ENCODE measurements at places on chromosomes 7 and 10.
A peak's percentile ranks its signal among the peaks of the same experiment; 100 is the strongest.

- DNase-seq: no peak
These were observed 503.2 kb downstream of the SH2D4B start for GRCh38 chr10:81040940-81041339.

DNA sequence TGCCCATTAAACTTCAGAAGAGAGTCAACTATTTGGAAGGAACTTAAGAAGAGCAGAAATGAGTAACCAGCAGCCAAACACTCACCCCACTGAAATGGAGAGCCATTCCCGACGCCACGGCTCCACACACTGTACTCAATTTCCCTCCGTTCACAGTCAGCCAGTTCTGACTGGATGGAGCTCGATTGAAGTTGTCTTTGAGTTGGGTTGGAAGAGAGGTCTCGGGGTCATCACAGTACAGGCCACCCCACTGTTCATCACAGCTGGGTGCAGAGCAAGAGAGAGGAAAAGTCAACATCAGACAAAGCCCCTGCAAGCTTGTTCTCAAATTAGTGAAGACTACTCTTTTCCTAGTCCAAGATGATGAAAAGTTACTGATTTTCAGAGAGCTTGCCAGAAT, 75.9 kb upstream of the SLC26A5 start:
- DNase-seq: no peak

GRCh38 chr10:30371954-30372353, 22.9 kb upstream of the MTPAP start:
- DNase-seq: no peak

- no peak for DNase-seq
These were observed 1.2 kb downstream of the CYREN start for GRCh38 chr7:135169141-135169963.

GRCh38 chr10:64840341-64840740, 1319.1 kb downstream of the REEP3 start:
- no peak for DNase-seq

DNA sequence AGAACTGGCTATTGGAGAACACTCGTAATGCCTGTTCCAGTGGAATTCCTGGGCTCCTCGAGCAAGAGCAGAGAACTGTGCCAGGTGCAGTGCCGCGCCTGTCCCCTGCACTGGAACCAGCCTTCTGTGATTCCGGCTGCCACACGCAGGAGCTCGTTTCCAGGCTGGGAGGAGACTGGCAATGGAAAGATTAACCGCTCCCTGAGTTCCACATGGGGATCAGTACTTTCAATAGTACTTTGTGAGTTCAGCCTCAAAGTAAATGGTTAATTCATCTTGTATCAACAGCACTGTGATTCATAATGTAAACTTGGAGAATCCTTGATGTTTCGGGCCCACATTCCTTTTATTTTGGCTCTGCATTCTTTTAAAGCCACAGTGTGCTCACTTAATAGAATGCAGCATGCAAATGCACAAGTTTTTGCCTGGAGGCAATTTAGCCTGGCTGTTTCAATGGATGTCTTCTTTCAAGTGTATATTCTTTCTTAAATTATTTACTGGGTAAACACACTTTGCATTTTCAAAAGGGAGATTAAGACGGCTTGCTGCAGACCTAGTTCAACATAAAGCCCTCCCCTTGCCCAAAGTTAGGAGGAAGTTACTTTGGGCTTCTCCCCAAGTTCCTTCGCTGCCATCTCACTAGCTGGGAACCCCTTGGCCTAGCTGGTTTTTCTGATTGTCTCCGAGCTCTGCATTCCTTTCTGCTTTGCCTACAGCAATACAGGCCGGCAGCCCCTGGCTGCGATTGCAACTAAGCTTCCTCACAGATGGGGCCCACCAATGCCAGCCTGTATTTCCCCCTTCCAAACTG, 138.1 kb upstream of the TCF7L2 start:
- DNase-seq: peak; percentile 96

GRCh38 chr7:1758859-1759521, 88.9 kb downstream of the ELFN1 start:
- DNase-seq: no peak

- no peak for DNase-seq
These were observed 8.7 kb downstream of the HUS1 start for GRCh38 chr7:47970761-47971160.

DNA sequence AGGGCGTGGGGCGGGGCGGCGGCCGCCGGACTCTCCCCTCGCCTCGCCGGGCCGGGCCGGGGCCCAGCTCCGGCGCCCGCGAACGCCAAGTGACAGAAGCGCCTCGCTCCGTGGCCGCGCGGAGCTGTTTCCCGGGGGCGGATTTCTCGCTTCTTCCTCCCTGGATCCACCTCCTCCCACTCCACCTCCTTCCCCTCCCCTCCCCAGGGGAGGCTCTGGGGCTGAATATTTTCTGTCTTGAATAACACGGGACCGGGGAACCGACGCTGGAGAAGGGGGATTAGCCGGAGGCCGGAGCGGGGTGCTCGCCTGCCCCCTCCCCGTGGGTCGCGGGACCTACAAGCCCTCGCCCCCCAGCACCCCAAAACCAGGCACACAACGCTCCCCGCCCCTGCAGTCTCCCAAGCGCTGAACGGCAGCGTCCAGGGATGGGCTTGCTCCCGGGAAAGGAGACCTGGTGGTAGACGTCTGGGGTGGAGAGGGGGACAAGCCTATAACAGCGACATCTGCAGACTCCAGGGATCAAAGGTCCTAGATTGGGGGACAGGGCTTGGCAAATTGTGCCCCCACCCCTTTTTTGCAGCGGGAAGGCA, at the start of gene ARHGAP21:
Gene ARHGAP21 (minus strand): TSS at position 100 of the 593 bp plus-strand sequence. CDS start 1,988 bp downstream, outside the sequence.
- no peak for DNase-seq

- DNase-seq: no peak
These were observed at the start of gene CELF2 for GRCh38 chr10:11017570-11018431. CELF2 (plus strand) TSS chr10:11017872; CDS start chr10:11018090, 218 bp downstream.

DNA sequence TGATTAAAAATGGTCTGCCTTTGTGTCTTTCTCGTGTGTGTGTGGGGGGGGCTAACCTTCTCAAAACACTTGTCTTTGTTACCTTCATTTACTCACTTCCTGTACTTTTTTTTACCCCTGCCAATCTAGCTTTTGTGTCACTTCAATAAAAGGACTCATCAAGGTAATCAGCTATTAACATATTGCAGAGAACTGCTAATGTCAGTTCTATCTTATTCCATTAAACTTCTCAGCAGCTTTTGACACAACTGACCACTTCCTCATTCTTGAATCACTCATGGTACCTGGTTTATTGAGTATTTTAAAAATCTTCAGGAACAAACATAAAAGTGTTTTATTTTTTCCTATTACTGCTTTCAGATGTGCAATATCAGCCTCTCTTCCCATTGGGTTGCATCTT, 59.8 kb downstream of the SLC25A40 start:
- no peak for DNase-seq

- no peak for DNase-seq
These were observed 176.4 kb upstream of the ANK3 start for GRCh38 chr10:60566096-60566495.

- no peak for DNase-seq
These were observed 59.8 kb downstream of the ENTPD1 start for GRCh38 chr10:95815701-95816240.

DNA sequence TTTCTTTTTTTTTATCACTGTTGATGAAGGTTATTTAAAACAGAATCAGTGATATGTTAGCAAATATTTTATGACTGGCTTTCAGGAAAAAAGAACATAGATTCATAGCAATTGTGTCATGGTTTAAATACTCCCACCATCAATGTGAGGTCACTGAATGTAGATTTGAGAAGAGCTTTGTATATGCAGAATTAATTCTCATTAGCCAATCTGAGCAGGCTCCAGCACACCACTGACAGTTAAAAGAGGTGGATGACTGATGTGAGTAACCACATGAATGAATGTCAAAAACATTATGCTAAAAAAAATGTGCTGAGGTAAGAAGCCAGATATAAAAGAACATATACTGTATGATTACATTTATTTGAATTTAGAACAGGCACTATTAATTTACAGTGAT, 174.8 kb upstream of the KAT6B start:
- no peak for DNase-seq

- DNase-seq: no peak
These were observed 2.4 kb upstream of the CCDC6 start for GRCh38 chr10:59908808-59909143.

GRCh38 chr10:12974491-12975199, 26.9 kb downstream of the CCDC3 start:
- DNase-seq: no peak

- DNase-seq: no peak
These were observed 55.2 kb downstream of the DOCK4 start for GRCh38 chr7:112150823-112151641.

- no peak for DNase-seq
These were observed 16.5 kb downstream of the TRIL start for GRCh38 chr7:28941633-28942032.

DNA sequence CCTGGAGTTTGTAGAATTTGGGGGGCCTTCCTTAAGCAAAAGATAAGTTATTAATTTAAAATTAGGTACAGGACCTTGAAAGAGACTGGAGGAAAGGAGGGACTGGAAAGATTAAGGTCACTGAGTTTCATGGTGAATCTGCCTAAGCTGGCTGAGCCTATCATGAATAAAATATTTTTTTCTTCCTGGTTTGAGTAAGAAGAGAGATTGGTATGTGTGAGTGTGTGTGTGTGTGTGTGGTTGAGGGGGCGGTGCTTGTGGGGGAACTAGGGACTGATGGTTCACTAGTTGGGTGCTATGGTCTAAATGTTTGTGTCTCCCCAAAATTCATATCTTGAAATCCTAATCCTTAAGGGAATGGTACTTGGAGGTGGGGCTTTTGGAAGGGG, 142.5 kb upstream of the PRKCQ start:
- no peak for DNase-seq

DNA sequence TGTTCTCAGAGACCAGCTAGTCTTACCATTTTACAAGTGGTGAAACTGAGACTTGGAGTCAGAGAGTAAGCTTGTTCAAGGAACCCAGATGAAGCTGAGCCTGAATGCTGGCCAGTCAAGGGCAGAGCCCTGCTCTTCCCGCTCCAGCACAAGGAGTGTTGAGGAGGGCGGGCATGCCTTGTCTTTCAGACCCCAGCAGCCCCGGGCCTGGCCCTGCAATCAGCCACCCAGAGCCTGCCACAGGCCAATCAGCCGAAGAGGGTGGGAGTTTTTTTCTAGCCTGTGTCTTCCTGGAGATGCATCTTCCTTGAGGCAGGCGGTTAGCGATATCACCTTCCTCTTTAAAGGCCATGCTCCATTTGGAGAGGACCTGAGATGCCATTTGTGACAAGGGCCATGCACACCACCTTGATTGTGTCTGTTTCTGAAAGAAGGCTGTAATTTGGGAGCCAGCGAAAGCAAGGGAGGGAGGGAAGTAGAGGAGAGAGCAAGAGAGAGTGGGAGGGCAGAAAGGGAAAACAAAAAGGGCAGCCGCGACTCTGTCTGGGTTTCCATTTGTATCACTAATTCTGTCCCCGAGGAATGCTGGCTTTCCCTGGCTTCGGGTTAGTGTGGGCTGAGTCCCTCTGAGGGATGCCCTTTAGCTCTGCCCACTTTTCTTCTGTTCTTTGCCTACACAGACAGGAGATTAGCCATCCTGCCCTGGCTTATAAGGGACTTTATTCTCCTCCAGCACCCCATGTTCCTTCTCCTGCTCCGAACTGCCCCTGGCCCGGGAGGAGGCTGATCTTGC, 8.0 kb downstream of the CDH23 start:
- no peak for DNase-seq

DNA sequence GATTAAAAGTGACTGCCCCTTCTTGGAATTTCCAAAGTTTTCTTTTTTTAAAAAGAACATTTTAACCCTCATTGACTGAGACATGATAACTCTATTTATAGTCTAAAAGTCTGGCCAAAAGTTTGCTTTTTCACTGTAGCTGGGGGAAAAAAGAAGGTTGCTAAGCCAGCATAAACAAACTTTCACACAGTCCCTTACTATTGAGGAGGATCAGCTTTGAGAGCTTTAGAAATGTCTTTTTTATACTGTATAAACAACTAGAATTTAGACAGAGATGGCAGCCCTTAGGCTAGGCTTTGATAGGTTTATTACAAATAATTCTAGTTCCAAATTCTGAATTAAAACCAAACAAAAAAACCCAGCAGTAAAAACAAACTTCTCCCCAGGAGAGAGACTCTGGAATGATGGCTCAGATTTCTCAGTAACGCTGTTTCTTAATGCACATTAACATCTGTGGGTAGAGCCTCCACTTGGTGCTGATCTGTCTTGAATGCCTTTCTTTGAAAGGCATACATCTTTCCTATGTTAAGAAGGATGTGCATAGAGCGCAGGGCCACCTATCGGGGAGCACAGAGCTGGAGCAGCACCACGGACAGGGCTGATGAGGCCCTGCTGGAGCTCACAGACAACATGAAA, 100.9 kb upstream of the PDLIM1 start:
- no peak for DNase-seq

DNA sequence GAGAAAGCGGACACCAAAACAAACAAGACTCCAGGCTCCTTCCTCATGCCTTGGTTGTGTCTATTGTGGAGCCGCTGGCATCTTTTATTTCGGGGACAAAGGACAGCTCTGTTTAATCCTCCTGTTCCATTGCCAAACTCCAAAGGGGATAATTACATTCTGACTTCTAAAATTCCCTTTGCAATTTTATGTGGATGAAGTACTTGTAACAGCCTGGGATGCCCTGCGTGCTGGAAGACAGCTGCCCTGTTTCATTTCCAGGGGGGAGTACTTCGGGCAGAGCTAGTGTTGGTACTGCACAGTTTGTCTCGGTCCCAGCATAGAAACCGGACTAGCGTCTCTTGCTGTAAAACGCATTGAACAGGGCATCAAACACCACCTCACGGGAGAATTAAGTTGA, 90.9 kb downstream of the BAMBI start:
- no peak for DNase-seq

GRCh38 chr10:59087486-59087885, 89.0 kb upstream of the PHYHIPL start:
- DNase-seq: no peak

- no peak for DNase-seq
These were observed 17.9 kb downstream of the SMNDC1 start for GRCh38 chr10:110286841-110287240.

DNA sequence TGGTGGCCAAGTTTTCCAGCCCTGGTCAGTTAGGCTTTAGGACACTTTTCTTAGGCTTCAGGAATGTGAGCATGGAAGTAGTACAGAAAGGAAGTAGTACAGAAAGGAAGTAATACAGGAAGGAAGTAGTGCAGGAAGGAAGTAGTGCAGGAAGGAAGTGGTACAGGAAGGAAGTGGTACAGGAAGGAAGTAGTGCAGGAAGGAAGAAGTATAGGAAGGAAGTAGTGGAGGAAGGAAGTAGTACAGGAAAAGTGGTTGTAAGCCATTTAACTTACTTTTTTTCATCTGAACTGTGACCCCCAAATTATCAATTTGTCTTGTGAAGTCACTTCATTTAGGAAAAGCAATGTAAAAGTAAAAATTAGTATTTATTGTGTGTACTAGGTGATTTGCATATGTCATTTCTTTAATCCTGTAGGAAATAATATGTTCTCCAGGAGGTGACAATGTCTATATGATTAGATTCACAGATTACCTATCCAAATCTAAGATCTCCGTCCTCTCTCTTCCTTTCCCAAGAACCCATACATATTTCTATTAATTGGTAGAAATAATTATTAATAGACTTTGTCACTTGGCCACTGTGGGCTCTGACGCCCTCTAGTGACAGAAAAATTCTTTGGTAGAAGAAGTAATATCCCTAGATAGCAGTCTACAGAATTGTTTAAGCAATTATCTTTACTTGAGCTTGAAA, 3.9 kb upstream of the FAS start:
- no peak for DNase-seq

Data from BJ (cell line).